Progenitor cell of endocrine pancreas (in vitro differentiated cells): ENCODE measurements at places on chromosomes 1 and 21.

GRCh38 chr1:1764876-1765470 lies 13.3 kb downstream of the NADK start:
- no peak for DNase-seq

GRCh38 chr1:55718758-55719671 lies 503.9 kb upstream of the USP24 start:
- DNase-seq: no peak

DNA sequence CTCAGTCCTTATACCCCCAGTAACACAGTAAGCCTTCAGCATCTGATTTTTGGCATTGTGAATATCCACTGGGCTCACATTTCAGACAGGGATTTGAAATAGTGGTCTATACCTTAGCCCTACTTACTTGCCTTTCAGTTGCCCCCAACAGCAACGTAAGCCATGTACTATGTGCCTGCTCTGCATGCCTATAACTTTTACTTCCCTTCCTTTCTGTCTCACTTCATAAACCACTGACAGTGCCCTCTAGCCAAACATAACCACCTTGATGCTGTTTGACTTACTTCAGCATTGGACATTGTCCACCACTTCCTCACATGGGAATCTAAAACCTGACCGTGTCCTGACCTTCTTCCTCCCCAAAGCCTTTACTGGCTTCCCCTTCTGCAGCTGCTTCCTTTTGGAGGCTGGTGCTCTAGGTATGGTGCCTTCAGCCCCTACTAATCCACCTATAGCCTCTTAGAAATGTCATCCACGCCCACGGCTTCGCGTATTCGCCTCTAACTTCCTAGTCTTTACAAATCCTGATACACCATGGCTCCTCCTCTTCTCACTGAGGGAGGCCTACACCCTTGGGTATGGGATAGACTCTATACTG lies 3.6 kb upstream of the ZNF672 start:
- no peak for DNase-seq

- DNase-seq: no peak
Measured at GRCh38 chr1:109241344-109241743, 8.0 kb upstream of the CELSR2 start.

DNA sequence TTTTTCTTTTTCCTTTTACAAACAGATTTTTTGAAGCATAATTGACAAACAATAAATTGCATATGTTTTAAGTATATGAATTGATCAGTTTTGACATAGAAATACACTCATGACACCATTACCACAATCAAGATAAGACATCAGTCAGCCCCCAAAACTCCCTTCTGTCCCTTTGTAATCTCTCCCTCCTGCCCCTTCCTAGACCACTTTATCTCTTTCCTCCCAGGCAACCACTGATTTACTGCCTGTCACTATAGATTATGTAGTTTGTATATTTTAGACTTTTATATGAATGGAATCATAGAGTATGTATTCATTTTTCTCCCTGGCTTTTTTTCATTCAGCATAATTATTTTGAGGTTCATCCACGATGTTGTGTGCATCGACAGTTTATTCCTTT lies 6.9 kb upstream of the SYT14 start:
- DNase-seq: no peak

DNA sequence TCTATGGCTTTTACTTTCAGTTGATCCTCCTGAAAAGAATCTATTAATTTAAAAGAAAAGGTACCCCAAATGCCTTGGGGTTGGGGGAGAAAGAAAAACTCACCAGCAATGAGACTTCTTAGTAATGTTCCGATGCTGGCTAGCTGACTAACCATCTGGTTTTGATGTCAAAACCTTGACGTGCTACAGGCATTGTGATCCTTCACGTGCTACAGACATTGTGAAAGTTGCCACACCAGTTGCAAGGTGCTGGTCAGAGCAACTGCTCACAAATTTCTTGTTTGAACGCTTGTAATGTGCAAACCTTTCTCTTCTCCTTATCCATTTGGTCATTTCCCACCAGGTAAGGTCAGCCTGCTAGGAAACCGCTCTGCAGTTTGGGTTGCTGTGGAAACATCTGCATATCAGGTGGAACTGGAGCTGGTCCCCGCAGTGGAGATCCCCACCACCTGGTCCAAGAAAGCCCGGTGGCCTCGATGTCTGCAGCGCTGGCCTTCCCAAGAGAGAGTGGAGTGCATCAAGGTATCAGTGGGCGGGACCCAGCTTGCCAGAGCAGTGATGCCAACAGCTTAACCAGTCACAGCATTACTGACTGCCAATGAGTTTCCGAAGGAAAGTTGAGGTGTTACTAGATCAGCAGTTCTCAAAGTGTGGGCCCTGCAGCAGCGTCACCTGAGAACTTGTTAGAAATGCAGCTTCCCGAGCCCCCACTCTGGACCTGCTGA lies 16.1 kb downstream of the MAB21L3 start:
- DNase-seq: no peak

DNA sequence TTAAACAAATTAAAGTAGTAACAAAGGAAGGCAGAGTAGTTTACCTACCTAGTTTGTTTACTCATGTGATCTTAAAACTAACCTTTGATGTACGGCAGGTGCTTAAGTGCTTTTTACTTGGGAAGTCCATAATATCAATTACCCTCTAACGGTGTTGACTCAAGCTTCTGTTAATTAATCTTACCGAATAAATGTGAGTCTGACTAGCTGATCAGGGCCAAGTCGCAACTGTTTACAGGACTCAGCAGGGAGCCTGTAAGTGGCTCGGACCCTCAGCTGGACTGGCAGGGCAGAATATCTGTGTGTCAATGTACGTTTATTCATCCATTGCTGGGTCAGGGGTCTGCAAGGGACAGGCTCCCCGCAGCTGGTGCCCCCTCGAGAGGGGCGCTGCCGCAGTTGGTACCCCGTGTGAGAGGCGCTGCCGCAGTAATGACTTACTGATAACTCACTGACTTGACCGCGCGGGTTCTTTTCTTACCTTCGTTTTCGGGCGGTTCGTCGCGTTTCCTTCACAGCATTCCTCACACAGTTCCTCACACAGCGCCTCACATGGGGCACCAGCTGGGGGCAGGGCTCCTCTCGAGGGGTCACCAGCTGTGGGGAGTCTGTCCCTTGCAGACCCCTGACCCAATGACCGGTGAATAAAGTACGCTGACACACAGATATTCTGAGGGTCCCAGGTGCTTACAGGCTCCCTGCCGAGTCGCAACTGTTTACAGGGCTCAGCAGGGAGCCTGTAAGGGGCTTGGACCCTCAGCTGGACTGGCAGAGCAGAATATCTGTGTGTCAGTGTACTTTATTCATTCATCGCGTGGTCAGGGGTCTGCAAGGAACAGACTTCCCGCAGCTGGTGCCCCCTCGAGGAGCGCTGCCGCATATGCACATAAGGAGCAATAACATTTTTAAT lies 3.0 kb downstream of the FMO1 start:
- peak; percentile 33 for DNase-seq

GRCh38 chr21:39332175-39332574 lies 16.7 kb downstream of the HMGN1 start:
- DNase-seq: no peak

DNA sequence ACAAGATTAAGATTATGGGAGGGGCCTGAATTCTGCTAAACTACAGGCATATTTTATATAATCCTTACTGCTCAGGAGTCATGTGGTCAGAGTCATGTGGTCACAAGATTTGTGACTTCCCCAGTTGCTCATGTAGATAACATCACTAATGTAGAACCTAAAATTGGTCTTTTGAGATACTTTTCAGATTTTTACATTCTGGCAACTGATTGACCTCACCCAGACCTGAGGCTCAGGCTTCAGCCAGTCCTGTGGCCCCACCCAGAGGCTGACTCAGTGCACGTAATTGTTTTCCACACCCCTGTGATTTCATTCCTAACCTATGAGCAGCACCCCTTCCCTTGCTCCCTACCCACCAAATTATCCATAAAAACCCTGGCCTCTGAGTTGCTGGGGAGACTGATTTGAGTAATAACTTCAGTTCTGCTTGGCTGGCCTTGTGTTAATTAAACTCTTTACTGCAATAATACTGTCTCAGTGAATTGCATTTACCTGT lies 41.7 kb upstream of the ZNF326 start:
- DNase-seq: no peak

- no peak for DNase-seq
Measured at GRCh38 chr1:212973426-212973825, 23.1 kb downstream of the VASH2 start.

- DNase-seq: no peak
Measured at GRCh38 chr1:199396456-199396855, 631.1 kb upstream of the NR5A2 start.

DNA sequence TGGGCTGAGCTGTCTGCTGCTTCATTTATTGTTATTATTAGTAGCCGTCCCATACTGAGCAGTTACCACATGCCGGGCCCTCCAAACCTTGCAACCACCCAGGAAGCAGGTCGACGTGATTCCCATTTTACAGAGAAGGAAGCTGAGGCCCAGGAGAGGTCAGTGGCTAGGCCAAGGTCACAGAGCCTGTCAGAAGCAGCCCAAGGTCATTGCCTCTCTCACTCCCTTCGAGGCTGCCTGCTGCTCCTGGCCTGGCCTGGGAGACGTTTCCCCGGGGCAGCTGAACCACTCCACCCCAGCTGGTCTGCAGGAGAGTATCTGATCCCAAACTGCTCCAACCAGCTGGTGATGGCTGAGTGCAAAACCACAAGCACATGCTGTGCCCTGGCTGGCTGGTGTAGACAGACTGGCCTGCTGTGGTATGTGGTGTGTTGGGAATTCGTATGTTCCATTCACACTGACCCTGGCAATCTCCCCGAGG lies 6.5 kb downstream of the PADI4 start:
- no peak for DNase-seq

DNA sequence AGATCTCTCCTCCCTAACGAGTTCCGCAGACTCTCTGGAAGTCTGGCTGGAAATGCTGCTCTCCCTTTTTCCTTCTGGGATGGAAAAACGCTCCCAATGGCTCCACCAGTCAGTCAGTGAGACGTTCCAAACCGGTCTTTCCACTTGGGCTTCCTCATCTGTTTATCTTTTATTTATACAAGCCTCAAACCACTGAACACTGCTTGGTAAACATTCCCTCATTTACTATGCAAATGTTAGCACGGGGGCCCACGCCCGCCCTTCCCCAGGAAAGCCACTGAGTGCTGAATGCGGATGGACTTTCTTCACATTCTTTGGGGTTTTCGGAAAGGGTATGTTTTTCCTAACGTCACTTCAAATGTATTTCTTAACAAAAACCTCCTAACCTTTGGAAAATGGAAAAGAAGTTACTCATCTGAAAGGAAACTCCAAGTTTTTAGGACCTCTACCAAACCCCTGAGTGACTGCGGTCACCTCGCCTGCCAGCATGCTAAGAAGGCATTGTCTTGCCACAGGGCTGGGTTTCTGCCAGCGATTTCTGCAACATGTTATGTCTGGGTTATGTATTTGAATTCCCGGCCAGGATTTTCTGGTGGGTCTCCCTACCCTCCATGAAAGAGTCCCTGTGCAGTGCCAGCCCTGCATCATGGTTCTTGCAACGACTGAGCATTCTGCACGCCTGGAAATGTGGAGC lies 14.0 kb upstream of the UMODL1 start:
- DNase-seq: peak; percentile 43

DNA sequence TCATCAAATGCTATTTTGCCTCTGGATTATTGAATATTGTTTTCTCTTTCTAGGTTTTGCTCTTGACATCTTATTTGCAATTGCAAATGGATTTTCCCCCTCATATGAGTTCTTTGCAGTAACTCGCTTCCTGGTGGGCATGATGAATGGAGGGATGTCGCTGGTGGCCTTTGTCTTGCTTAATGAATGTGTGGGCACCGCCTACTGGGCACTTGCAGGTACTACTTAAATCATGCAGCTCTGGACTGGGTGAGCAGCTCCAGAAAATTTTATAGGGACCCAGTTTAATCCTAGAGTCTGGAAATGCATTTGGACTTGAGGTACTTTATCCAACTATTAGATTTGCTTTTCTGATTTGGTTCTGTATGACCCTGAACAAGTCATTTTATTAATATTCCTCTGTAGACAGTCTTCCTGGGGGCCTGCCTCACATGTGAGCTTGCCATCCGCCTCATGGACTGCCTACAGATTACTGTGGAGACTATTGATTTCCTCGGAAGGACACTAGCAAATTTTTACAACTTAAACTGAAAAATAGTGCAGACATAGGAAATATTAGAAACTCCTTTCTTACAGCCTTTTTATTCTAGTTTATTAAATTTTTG lies 44.5 kb downstream of the SLC22A15 start:
- DNase-seq: no peak

DNA sequence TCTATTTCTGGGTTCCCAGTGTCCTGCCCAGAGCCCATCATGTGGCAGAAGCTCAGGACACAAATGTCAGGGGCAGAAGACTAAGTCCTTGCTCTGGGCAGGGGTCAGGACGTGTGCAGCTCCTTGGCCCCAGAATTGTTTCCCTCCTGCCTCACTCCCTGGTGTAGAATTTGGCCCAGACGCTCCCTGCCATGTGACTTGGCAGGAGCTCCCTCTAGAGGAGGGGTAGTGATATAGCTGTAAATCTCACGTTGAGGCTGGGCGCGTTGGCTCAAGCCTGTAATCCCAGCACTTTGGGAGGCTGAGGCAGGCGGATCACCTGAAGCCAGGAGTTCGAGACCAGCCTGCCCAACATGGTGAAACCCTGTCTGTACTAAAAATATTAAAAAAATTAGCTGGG lies 91.2 kb downstream of the UBIAD1 start:
- no peak for DNase-seq

DNA sequence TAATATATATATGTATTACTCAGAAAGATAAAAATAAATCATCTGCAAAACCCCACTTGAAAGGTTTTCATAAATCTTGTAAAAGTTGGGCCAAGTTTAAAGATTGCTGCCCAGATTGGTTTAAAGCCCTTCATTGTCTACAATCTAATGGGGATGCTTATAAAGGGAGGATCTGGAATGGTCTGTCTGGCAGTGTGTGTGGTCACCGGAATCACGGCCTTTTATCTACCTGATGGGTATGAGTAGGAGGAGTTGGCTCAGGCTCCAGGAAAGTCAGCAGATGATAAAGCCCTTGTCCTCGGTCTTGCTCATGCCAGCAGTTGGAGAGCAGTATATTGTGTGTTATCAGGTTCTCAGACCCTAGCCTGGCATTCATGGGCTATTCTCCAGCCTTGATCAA lies 197.7 kb downstream of the ROR1 start:
- no peak for DNase-seq
